ENCODE measurements at places on chromosomes 5 and 9.

GRCh38 chr9:124880501-124880900 is 18.6 kb downstream of the ARPC5L start:
- no peak for DNase-seq

- DNase-seq: no peak
These were observed 35.6 kb downstream of the NNT start for GRCh38 chr5:43638546-43638945.

GRCh38 chr9:124343533-124344290 is 71.5 kb downstream of the PSMB7 start:
- DNase-seq: no peak

DNA sequence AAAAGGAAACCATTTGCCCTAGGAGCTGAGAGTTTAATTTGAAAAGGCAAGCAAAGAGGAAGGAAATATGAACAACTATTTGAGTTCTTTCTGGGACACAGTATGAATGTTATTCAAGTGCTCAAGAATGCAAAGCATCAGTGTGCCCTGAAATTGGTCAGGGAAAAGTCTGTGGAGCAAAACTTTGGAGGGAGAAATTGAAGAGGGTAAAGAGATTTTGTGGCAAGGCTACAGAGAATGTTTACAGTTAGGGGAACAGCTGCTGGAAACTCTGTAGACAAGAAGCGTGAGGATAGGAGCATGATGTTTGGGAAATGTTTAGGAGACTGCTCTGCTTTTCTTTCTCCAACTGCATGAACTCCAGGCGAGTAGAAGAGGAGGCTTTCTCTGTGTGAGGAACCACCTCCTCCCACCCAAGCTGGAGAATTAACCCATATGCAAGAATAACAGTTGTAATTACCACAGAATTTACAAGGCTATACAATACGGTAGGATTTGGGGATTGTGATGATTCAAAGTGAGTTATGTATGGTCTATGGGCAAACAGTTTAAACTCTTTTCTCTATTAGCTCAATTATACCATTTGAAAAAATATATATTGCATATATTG is 75.4 kb upstream of the IL7R start:
- no peak for DNase-seq

GRCh38 chr9:134640506-134641172 is 964 bp upstream of the COL5A1 start:
- no peak for DNase-seq
